ENCODE measurements at places on chromosomes 1 and 21. TPM values are rescaled to one million over a fixed set of nuclear protein-coding genes. Genes with fewer than 3 reads are reported as not detected.

- no peak for DNase-seq
Measured at GRCh38 chr1:116806245-116806644, 52.0 kb downstream of the CD2 start.

- no peak for DNase-seq
Measured at GRCh38 chr1:204464701-204465100, 29.9 kb downstream of the PIK3C2B start.

RAB3B gene
- total RNA-seq, result 2.4 TPM

BATF3 gene
- 0.50 TPM for total RNA-seq

HES2 gene
- total RNA-seq, result 2.1 TPM

GRCh38 chr1:23768733-23769132, 9.5 kb upstream of the PITHD1 start:
- no peak for DNase-seq

THEMIS2 gene
- total RNA-seq, result 3.1 TPM

DNA sequence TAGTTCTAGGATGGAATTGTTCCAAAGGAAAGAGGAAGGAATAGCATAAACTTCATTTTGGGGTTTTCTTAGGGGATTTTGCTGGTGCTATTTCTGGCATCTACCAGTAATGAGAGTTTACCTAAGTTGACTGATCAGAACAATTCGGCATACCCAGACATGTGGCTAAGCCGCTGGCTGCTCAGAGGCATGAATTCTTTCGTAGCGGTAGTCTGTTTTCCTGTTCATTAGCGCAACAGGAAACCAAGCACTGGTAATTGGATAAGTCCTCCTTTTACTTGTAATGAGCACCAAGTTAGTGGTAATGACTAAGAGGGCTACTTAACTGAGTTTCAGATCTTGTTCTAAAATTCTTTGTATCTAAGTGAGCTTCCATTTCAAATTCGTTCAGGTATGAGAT, 38.6 kb downstream of the C21orf91 start:
- DNase-seq, result no peak

ESRRG gene
- not detected for total RNA-seq

DNA sequence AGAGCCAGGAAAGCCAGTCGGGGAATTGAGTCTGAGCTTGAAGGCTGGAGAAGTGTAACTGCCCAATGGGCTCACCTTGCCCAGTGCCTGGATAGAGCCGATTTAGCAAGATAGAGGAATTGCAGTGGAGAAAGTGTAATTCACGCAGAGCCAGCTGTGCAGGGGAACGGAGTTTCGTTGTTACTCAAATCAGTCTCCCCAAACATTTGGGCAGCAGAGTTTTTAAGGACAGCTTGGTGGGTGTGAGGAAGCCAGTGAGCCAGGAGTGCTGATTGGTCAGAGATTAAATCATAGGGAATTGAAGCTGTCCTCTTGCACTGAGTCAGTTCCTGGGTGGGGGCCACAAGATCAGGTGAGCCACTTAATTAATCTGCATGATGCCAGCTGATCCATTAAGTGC, 28.4 kb upstream of the NLRP3 start:
- no peak for DNase-seq

DNA sequence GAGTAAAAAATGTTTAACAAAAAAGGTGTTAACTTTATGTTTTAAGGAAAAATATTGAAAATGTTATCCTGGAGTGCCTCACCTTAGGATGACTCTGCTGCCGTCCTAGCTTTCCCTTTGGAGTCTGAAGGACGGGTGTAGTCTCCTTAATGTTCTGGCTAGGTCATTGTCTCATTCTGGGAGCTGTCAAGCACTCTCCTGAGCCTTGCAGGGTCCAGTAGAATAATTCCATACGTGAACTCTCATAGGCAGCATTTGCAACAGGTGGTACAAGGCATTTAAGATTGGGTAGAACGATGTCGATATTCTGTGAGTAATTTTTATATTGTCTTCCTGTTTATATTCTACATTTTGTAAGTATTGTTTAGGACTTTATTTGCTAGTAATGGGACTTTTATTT, 283.6 kb upstream of the C1orf105 start:
- no peak for DNase-seq

SERINC2 gene
- 36.0 TPM for total RNA-seq

FNDC5 gene
- total RNA-seq, result not detected

- DNase-seq, result no peak
Measured at GRCh38 chr1:210352575-210352974, 23.9 kb downstream of the HHAT start.

- DNase-seq, result no peak
Measured at GRCh38 chr1:234437423-234438171, 41.4 kb downstream of the TARBP1 start.

Data from PC-9 (cell line).